ENCODE measurements at places on chromosomes 5 and 9.

GRCh38 chr9:88926781-88927505 lies 64.3 kb upstream of the S1PR3 start:
- DNase-seq: peak; percentile 16

GRCh38 chr9:4855841-4856240 lies 63.1 kb downstream of the RCL1 start:
- peak; percentile 70 for DNase-seq

DNA sequence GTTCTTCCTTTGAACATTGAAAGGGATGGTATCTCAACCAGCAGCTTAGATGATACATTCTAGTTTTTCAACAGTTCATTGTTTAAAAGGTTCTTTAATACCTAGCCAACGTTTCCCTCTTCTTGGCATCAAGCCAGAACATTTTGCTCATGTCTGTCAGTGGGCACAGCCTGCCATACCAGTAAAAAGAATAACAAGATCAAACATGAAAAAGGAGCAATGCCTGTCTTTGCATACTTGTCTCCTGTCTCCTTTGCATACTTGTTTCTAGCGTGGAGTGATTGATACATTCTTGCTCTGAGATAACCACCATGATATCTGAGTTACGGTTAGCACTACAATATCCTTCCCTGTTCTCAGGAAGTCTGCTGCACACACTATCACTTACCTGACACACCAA lies 248.6 kb upstream of the DAPK1 start:
- peak; percentile 32 for DNase-seq

DNA sequence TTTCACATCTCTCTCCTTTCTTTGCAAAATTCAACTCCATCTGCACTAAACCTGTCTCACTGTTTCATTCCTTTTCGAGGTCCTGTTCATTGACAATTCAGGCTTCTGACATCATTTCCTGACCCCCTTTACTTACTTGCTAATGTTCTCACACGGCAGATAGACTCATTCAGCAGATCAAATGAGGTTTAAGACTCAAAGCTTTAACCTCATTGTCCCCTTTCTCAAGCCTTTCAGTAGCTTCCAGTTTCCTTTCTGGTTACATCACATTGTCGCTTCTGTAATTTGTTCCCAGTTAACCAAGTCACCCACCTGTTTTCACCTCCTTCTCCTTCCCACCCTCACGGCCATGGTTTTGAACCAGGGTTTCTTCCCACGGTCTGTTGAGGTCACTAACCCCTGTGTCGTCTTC lies 143.4 kb upstream of the OTULINL start:
- no peak for DNase-seq

- DNase-seq: no peak
Measured at GRCh38 chr5:79346420-79346824, 110.5 kb downstream of the JMY start.

GRCh38 chr9:134985451-134985850 lies 67.7 kb upstream of the FCN1 start:
- no peak for DNase-seq

DNA sequence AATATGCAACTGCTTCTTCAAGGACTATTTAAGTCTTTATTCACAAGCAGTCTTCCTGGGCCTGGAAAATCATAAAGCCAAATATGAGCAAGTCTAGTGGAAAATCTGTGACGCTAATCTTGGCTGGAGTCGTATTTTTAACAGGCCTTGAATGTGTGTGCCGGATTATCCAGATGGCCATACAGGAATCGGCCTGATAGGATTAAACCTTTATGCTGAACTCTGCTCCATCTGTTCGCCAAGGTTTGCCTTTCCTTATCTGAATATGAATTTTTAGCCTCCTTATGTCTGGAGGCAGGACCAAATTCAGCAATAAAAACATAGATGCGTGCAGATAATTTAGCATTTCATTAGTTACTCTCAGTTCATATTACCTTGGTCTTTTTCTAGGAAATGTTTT lies 294.5 kb downstream of the EBF1 start:
- peak; percentile 93 for DNase-seq

GRCh38 chr9:129311643-129312042 lies 133.6 kb upstream of the IER5L start:
- no peak for DNase-seq

- no peak for DNase-seq
Measured at GRCh38 chr9:108456903-108457302, 398.9 kb downstream of the ACTL7B start.

- no peak for DNase-seq
Measured at GRCh38 chr5:149599375-149599774, 18.1 kb downstream of the ARHGEF37 start.

GRCh38 chr9:114143234-114143633 lies 12.1 kb upstream of the COL27A1 start:
- DNase-seq: no peak

GRCh38 chr9:38436708-38437107 lies 12.5 kb upstream of the IGFBPL1 start:
- no peak for DNase-seq

GRCh38 chr5:56910210-56910965 lies 992 bp downstream of the SETD9 start:
- DNase-seq: no peak

- DNase-seq: no peak
Measured at GRCh38 chr9:100204796-100205195, 105.8 kb downstream of the INVS start.

DNA sequence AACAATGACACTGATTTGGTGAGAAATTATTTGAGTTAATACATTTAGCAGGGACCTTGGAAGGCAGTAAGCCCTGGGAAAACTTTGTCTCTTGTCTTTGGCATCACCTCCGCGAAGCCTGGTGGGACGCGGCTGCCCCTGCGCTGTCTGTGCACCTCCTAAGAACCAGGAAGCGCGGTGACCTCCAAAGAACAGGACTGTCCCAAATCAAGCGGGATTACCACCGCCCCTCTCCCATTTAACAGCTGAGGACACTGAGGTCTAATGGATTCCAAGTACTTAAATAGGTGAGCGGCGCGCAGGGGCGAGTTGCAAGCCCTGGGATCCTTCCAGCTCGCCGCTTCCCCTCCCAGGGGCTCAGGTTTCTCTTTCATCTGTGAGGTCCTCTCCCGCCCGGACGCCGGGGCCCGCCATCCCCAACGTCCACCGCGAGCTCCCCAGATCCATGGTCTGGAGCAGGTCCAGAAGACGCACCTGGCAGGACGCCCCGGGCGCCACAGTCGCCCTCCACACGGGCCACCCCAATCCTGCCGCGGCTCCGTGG lies 432 bp downstream of the STARD4 start:
- peak; percentile 42 for DNase-seq

DNA sequence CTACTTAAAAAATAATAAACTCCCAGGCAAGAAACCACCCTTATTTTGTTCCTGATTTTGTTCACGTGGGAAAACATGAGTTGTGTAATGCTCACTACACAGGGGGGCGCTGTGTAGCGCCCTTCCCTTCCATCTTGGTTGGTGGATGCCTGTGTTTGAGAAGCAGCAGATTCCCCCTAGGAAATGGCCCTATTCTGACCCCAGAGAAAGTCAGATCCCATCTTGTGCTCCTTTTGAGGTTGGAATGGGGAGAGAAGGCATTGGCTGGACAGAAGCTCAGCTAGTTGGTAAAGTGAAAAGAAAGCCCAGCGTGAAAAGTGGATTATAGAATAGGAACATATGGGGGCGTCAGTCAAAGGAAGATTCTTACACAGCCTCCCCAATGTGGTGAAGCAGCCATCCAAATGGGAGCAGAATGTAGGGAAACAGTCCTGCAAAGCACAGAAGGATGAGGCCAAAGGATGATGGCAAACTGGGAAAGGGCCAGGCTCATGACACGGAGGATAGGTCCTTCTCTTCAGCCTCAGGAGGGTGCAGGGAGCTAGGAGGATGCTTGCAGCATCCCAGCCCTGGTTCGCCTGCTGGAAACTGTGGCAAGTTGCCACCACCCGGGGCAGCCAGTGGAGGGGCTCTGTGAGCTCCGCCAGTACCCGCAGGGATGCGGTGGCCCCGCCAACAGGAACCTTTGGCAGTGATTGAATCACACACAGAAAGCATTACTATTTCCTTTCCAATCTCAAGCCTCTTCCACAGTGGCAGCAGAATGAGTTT lies 314.2 kb upstream of the DAP start:
- DNase-seq: no peak

- DNase-seq: no peak
Measured at GRCh38 chr9:92714787-92715487, 45.0 kb upstream of the IPPK start.

DNA sequence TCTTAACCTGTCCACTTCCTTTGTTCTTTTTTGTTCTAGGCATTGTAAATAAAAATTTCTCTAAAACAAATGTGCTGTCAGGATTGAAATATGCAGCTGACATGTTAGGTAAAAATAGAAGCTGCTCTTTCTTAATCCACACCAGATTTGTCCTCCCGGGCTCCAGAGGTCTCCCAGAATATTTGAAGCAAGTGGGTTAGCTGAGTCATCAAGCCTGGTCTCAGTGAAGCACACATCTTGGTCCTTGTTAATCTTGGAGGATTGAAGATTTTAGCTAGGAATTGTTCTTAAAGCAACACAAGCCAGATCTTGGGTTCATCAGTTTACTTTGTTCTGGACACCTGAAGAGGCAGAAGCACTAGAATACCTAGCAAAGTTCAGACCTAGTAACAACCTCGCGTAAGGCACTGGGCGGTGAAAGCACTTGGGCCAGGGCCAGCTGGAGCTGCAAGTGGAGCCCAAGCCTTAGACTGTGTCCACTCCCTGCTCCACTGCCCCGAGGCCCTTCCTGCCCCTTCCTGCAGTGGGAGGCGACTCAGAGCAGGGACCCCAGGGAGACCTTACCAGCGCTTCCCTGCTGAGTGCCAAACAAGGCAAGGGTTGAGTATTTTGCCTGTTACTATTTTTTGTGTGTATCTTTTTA lies 36.5 kb downstream of the HABP4 start:
- peak; percentile 92 for DNase-seq

DNA sequence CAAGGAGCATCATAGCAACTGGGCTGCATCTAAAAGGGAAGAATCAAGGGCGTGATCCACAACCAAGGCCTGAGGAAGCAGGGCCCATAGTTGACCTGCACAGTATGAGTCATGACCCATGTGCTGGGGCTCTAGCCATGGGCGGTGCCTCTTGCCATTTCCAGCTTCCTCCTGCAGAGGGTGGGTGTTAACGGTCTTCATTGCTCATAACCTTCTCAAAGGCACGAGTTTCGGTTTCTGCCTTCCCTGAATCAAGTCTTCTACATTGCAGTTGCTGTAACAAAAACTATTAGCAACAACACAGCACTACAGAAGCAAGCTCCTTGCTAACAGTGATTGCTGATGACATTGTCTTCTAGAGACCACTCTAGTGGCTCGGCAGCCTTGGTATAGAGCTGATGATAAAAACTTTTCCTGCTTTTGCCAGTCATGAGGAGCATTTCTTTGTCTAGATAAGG lies 66.9 kb downstream of the CTSL start:
- DNase-seq: peak; percentile 56

GRCh38 chr5:156394642-156395305 lies 67.8 kb downstream of the SGCD start:
- DNase-seq: peak; percentile 53

GRCh38 chr5:113043491-113043931 lies 66.9 kb downstream of the DCP2 start:
- DNase-seq: no peak

GRCh38 chr5:113569396-113569795 lies 55.9 kb downstream of the YTHDC2 start:
- no peak for DNase-seq

- peak; percentile 71 for DNase-seq
Measured at GRCh38 chr9:126490871-126491567, 122.7 kb upstream of the LMX1B start.

GRCh38 chr5:65742565-65743231 lies 20.7 kb downstream of the NLN start:
- DNase-seq: peak; percentile 59

- DNase-seq: no peak
Measured at GRCh38 chr9:32554107-32554506, 1.7 kb upstream of the TOPORS start.

GRCh38 chr5:34598177-34598794 lies 57.8 kb upstream of the RAI14 start:
- DNase-seq: peak; percentile 93

- no peak for DNase-seq
Measured at GRCh38 chr9:132201780-132202703, 40.2 kb downstream of the NTNG2 start.

DNA sequence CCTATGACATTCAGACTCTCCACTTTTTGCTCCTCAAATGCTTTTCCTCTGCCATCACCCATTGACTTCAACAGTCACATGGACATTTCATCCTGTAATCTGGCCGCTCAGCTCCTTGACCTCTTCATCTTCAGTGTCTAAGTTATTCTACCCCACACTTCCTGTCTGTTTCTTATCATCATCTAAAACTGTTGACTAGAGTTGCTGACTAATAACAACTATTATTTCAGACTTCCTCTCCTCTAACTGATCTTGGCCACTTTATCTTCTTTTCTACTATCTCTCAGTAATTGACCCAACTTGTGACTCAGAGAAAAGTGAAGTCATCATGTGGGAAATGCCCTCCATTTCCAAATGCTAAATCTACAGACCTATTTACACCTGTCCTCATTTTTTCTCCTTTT lies 254.7 kb upstream of the TRPC7 start:
- peak; percentile 48 for DNase-seq

GRCh38 chr9:88786291-88787079 lies 204.8 kb upstream of the S1PR3 start:
- peak; percentile 42 for DNase-seq

- DNase-seq: peak; percentile 45
Measured at GRCh38 chr5:82406205-82406773, 128.1 kb upstream of the RPS23 start.

- no peak for DNase-seq
Measured at GRCh38 chr5:102138243-102138653, 157.8 kb downstream of the SLCO4C1 start.

DNA sequence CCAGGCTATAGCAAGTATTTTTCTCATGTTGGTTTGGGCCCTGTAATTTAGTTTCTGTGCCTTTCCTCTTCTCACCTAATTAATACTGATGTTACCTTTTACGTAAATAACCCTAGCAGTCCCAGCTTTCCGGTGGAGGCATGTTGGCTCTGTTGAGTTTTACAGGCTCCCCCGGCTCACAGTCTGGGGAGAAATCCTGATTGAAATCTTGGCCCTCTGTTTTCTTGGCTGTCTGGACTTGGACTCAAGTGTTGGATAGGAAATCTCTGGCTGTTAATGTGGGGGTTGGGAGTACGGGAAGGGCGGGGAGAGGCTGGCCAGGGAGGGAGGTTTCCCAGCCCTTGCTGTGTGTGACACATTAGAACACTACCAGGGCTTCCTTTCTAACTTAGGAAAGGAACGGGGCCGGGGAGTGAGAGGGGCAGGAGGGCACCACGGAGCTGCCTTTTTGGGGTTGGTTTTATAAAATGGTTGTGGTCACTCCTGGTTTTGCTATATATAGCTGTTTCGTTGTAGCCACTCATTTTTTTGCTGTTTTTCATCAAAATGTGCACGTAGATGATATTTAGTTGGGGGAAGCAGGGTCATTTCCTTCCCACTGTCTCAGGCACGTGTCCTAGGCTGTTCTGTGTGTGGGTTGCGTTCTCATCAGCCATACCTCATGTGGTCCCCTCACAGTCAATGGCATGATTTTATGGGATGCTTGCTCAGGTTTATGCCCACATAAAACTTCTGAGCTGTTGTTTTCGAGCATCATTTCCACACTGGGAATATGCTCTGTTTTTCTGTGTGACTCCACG lies 11.0 kb downstream of the TRIO start:
- peak; percentile 89 for DNase-seq

Data from umbilical cord (tissue), 2 donors.